ENCODE measurements at places on chromosomes 6 and 20.

DNA sequence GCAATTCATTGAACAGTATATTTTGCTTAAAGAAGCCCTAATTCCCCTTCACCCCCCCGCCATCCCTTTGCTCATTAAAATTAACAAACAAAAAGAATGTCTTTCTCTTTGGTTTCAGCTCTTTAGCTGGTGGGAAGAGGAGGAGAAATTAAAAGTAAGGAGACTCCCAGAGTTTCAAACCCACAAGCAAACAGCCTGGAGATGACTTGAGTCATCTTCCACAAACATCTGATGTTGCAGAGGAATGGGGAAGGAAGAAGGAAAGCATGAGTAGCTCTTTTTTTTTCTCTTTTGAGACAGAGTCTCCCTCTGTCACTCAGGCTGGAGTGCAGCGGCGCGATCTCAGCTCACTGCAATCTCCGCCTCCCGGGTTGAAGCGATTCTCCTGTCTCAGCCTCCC, 189.6 kb downstream of the ADAT2 start:
- DNase-seq = no peak

DNA sequence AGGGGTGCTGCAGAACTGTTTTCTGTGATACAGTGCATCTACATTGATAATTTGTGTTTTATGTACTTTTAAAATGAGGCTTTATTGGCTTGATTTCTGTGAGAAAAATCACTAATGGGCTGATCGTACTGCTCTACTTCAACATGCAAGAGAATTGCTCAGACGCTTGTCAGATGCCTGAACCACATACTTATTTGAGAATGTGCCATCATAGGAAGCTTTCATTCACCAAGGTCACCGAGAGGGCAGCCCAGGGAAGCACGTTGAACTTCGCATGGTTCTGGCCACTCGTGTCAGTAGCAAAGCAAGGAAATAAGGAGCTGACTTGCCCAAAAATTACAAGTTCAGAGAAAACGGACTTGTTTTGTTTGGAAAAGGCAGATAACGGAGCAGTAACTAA, 168.5 kb upstream of the AKAP12 start:
- DNase-seq = no peak

DNA sequence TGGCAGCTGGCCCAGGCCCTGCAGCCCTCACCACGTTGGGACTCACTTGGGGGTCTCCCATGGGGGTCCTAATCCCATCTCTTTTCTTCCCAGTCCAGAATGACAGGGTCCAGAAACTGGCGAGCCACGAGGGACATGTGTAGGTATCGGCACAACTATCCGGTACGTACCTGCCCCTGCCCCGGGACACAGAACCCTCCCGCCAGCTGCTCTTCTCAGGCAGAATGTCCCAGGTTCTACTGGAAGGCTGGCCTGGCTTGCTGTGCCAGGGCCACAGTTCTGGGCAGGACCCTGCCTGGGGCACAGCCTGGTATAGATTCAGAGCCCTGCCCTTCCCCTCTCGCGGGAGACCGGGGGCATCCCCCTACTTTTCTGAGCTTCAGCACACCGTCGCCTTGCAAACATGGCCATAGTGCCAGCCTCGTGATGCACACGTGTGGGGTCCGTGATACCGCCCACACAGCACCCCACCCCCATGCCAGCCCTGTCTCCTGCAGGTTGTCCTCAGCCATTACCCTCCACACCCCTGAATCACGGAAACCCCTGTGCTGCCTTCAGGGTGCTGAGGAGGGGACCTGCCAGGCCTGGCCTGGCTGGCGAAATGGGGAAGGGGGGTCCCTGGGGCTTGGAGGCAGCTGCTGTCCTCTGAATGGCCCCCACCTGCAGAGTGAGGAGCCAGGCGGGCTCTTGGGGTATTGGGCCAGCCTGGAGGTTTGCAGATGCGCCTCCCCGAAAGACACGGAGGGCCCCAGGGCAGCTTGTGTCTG, 3.0 kb downstream of the OGFR start:
- no peak for DNase-seq

- no peak for DNase-seq
These were observed 100.4 kb downstream of the TOX2 start for GRCh38 chr20:44014807-44015732.

GRCh38 chr6:124825564-124825963, 136.7 kb upstream of the RNF217 start:
- DNase-seq = no peak

- DNase-seq = no peak
These were observed 13.8 kb downstream of the CCN5 start for GRCh38 chr20:44728801-44729443.

GRCh38 chr6:143396497-143397226, 53.8 kb downstream of the ADAT2 start:
- no peak for DNase-seq

DNA sequence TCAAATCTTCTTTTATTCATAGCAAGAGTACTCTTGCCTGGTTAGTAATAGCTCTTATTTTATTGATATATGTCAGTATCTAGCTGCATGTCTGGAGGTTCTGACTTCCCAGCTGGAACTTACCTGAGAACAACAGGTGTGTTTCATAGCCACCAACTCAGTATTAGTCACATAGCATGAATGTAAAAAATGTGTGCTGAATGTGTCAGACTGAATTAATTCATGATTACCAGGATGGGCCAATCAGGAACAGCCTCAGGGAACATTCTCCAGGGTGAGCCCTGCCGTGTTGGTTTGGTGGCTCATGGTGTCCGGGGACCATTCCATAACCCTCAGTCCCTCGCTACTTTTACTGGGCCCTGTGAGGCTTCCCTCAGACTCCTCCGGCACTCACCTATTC, 99.7 kb downstream of the TULP4 start:
- DNase-seq = no peak

DNA sequence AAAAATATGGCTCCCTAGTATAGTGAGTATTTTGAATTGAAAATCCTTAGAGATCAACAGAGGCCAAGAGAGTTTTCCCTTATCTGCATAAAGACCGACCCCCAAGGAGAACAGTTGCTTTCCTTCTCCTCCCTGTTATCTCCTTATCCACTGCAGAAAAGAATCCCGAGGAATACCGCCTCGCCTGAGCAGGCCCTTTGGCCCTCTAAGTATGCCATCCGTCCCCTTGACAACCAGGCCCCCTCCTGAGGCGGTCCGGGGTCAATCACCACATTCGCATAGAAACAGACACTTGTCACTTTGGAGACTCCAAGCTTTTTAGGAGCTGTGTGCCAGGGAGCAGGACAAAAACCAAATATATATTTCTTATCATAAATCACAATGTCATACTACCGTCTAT, 15.9 kb upstream of the GGTLC1 start:
- no peak for DNase-seq

- no peak for DNase-seq
These were observed 164.6 kb upstream of the FERMT1 start for GRCh38 chr20:6287471-6287870.

- DNase-seq = no peak
These were observed 72.9 kb downstream of the HDGFL1 start for GRCh38 chr6:22642254-22642653.

- DNase-seq = no peak
These were observed 55.0 kb downstream of the ATP9A start for GRCh38 chr20:51713213-51713598.

DNA sequence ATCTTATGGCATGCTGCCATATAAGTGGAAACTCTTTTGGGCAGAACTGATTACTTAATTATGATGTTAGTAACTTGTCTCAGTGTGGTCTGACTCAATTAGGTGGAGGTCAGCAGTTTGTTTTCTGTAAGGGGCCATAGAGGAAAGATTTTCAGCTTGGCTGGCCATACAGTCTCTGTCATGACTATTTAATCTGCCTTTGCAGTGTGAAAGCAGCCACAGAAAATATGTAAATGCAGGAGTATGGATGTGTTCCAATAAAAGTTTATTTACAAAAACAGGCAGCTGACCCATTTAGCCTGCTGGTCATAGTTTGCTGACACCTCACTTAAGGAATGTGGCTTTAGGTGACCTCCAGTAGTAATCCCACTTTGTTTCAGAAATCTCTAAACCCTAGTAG, 700.7 kb downstream of the EPM2A start:
- DNase-seq = no peak

DNA sequence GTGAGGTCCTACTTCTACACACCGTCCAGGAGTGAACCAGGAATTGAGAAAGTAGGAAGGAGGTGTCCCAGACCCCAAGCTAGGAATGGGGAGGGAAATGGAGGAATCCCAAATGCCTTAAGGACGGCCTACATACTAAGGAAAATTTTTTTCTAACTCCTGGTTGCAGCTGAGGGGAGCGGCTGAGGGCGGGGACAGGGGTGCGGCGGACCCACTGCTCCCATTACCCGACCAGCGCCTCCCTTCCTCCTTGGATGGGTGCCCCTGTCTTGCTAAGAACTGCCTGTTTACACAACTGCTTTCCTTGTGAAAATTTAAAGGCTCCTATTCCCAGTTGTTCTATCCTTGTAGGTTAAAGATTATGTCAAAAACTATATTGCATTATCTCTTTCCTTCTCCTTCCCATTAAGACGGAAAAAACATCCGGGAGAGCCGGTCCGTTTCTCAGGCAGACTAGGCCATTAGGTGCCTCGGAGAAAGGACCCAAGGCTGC, 699 bp upstream of the HSPA1B start:
- no peak for DNase-seq
